ENCODE measurements at places on chromosomes 5 and 9.

DNA sequence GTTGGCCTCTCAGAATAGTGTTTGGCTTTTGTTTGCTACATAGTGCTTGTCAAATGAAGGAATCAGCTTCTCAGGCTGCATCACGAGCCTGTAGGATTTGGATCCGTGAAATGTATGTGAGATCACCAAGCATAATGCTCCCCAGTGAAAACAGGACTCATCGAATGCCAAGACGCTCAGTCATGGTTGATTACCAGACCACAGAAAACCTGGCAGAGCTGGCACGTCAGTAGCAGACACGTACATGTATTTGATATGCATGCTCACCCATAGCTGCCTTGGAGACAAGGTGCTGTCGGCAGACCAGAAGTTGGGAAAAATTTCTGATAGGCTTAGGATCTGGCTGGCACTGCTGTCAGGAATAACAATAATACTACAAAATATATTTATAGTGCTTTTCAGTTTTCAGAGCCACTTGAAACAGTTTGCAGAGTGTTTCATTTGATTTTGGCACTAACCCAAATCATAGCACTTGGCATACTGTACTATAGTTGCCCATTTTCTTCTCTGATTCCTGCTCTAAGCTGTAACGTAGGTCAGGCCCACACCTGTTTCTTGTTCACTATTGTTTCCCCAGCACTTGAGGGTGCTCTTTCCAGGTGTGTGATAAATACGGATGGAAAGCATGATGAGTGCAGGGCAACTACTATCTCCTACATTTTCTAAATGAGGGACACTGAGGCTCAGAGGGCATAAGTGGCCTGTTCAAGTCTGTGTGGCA, 226.1 kb downstream of the NR3C1 start:
- peaks cover 23% of the 10 kb centered on the region for H3K4me1 ChIP-seq
- peaks cover 10% of the 10 kb centered on the region for H3K36me3 ChIP-seq
- no peaks in the 10 kb centered on the region for H3K27me3 ChIP-seq
- H3K27ac ChIP-seq, result peak overlapping the region; percentile 36
- DNase-seq, result no peak

DNA sequence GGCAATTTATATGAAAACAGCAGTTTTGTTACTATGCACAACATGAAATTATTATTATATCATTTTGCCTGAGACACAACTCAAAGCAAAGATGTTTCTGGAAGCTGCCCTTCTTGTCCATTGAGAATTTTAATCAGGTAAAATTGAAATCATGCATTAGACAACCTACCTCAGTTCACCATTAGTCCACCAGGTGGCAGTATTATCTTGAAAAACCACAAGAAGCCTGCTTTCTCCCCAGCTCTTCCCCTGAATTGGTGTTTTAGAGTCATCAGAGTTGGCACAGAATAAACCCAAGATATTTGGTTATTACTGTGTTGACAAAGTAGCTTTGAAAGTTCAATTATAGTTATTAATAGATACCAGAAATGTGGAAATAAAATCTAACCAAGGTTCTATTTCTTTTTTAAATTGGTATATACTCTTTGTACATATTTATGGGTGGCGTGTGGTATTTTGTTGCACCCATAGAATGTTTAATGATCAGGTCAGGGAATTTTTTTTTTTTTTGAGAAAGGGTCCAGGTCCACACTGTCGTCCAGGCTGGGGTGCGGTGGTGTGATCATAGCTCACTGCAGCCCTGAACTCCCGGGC, 25.7 kb downstream of the UTP15 start:
- no peak overlapping the region for H3K27ac ChIP-seq
- no peaks in the 10 kb centered on the region for H3K36me3 ChIP-seq
- H3K4me3 ChIP-seq, result no peak overlapping the region
- H3K4me1 ChIP-seq, result no peaks in the 10 kb centered on the region

- peaks cover 3% of the 10 kb centered on the region for H3K4me1 ChIP-seq
- H3K36me3 ChIP-seq, result no peaks in the 10 kb centered on the region
- no peaks in the 10 kb centered on the region for H3K27me3 ChIP-seq
- DNase-seq, result no peak
- H3K4me3 ChIP-seq, result no peak overlapping the region
Measured at GRCh38 chr5:32692036-32692746, 18.9 kb upstream of the NPR3 start.

GRCh38 chr9:74277532-74277931, 219.6 kb upstream of the RORB start:
- H3K36me3 ChIP-seq, result no peaks in the 10 kb centered on the region
- H3K27me3 ChIP-seq, result no peaks in the 10 kb centered on the region
- DNase-seq, result no peak
- no peak overlapping the region for H3K4me3 ChIP-seq
- H3K27ac ChIP-seq, result no peak overlapping the region

- no peak for DNase-seq
- H3K4me1 ChIP-seq, result no peaks in the 10 kb centered on the region
- H3K36me3 ChIP-seq, result no peaks in the 10 kb centered on the region
- no peak overlapping the region for H3K27ac ChIP-seq
Measured at GRCh38 chr9:121945281-121945680, 147.8 kb downstream of the TTLL11 start.

DNA sequence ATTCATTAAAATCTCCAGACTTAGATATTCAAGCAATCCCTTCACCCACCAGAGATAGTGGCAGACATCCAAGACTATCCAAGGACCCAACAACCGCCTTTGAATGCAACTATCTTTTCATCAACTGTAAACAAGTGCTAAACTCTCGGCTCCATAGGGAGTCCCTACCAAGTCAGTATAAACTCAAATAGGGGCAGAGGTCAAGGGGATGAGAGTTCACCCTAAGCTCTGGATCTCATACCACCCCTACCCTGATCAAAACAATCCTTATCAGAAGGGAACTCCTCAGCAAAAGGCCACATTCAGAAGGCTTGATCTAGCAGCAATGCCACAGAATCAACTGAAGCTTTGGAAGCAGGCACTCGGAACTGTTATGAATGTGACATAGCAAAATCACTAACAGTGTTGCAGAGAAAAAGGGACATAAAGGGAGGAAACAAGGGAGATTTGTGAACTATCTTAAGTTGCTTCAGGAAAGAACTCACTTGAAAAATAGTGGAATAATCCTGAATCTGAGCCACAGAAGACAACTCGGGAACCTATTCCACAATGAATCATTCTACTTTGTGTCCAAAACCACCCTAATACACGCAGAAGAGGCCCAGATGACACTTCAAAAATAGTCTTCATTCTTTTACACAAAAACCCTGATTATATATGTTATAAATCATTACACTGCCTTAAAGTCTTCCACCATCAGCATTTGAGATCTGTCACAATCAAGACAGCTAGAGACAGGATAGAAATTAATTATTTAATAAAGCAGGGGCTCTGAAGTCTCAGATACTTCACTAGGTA, 49.8 kb downstream of the NR6A1 start:
- no peaks in the 10 kb centered on the region for H3K36me3 ChIP-seq
- H3K4me3 ChIP-seq, result no peak overlapping the region
- no peak for DNase-seq
- H3K27ac ChIP-seq, result no peak overlapping the region
- peaks cover 4% of the 10 kb centered on the region for H3K4me1 ChIP-seq
- no peaks in the 10 kb centered on the region for H3K27me3 ChIP-seq

- no peak overlapping the region for H3K27ac ChIP-seq
- DNase-seq, result no peak
- H3K4me1 ChIP-seq, result no peaks in the 10 kb centered on the region
- no peak overlapping the region for H3K4me3 ChIP-seq
- no peaks in the 10 kb centered on the region for H3K27me3 ChIP-seq
Measured at GRCh38 chr9:130411566-130411915, 33.2 kb upstream of the ASS1 start.

- peaks cover 3% of the 10 kb centered on the region for H3K36me3 ChIP-seq
- H3K27ac ChIP-seq, result peak overlapping the region; percentile 29
- DNase-seq, result no peak
Measured at GRCh38 chr5:179344431-179345182, 654 bp downstream of the ADAMTS2 start.

- H3K27ac ChIP-seq, result no peak overlapping the region
- H3K27me3 ChIP-seq, result no peaks in the 10 kb centered on the region
- no peaks in the 10 kb centered on the region for H3K4me1 ChIP-seq
- no peak for DNase-seq
Measured at GRCh38 chr5:178433273-178433775, 156.9 kb downstream of the COL23A1 start.

Data from heart left ventricle (tissue), 16 donors.